ENCODE measurements at places on chromosomes 3 and 15.

DNA sequence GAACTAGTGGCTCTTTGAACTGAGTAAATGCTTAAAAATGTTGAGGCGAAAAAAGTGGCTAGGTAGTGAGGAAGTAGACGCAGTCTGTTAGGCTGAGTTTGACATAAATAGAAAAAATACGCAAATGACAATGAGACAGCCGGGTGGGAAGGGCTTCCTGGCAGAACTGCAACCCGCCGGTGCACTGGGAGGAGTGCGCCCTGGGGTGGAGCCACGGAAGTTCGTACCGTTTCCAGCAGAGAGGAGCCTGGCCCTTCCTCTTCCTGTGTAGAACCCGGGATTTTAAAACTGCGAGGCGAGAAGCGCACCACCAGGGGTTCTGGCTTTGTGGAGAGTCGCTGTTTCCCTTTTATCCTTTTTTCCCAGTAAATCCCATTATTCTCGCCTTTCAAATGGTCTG, 602.6 kb downstream of the PYDC2 start:
- no peak for DNase-seq

DNA sequence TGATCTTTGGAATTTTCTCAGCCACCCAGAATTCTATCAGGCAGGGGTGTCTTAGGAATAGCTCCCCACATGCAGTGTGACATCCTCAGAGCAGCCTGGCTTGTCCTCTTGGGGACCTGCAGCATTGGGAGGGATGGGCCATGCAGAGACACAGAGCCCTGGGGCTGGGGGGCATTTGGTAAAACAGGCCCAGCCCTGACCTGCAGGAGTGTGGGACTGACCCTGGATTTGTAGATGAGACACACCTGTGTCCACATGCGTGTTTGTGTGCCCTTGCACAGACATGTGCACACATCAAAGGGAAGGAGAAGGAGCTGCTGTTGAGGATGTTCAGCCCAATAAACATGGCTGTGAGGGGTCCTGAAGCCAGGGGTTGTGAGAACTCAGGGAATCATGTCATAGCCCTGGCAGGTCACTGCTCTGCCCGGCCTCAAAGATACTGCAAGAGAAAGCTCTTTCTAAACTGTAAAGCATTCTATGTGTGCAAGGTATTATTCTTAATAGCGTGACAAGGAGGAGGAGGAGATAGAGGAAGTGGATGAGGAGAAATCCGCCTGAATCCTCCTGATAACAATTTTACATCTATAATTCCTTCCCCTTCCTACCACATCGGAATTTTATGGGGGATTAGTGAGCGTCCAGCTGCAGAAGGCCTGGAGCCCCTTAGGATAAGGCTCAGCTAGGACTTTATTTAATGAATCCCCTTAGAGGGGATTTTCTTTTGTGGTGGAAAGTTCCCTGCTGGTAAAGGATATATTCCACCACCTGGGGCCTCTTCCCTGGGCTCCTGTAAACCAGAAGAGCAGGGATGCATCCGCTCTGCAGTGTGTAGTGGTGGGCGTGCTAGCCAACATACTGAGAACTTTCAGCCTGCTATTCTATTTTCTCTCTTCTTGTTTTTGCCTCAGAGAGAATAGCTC, 245.5 kb downstream of the EPHB1 start:
- DNase-seq = no peak

GRCh38 chr3:176961916-176962315, 235.4 kb downstream of the TBL1XR1 start:
- DNase-seq = no peak

GRCh38 chr15:93029836-93030429, 59.1 kb downstream of the RGMA start:
- DNase-seq = no peak

DNA sequence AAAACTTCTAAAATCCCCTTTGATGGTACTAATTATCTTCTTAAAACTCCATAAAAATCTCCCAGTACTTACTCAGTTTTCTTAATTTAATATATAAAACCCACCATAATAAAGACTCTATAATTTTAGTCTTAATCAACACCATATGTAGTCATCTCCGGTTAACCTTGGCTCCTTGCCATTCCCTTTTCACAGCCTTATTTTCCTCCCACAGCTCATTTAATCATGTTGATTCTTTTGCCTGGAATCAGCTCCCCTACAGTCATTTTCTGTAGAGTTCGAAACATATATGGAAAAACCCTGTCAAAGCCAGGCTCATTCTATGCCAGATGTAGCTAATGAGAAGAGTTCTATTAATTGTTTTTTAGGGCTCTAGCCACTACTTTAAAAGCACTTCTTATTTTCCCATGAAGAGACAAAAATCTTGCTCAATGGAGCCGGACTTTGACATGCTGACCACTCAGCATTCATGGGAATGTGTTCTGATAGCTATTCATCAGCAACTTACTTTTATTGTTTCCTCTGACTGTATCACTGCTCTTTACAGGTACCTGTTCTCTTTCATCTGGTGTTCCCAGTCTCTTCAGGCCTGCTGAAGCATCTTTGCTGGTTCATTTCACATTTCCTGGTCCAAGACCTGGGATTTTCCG, 573.4 kb downstream of the NAALADL2 start:
- no peak for DNase-seq

DNA sequence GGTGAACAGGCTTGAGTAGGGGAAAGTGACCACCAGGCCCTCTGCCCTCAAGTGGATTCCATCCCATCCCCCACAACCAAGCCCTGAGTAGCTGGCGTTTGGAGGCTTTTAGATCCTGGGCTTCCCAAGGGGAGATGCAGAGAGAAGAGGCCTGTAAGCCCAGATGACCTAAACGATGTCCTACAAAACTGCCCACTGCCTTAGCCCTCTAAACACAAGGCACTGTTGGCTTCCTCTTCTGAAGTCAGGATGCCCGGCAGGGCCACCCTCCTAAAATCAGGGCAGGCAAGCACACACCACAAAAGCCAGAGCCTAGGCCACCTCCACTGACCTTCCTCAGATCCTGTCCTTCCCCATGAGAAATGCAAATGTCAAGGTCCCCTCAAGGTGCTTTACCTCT, 68.6 kb downstream of the ADCY5 start:
- DNase-seq = no peak

- no peak for DNase-seq
Observed at GRCh38 chr15:62799919-62800318, 242.6 kb upstream of the TPM1 start.

- no peak for DNase-seq
Observed at GRCh38 chr15:39556461-39556860, 24.4 kb upstream of the THBS1 start.

GRCh38 chr15:70613271-70613670, 150.1 kb downstream of the UACA start:
- DNase-seq = no peak

GRCh38 chr15:98405013-98405412, 243.3 kb upstream of the IGF1R start:
- no peak for DNase-seq

GRCh38 chr15:91870876-91871537, 17.5 kb downstream of the SLCO3A1 start:
- no peak for DNase-seq

- no peak for DNase-seq
Observed at GRCh38 chr3:105722943-105723556, 145.8 kb downstream of the CBLB start.

DNA sequence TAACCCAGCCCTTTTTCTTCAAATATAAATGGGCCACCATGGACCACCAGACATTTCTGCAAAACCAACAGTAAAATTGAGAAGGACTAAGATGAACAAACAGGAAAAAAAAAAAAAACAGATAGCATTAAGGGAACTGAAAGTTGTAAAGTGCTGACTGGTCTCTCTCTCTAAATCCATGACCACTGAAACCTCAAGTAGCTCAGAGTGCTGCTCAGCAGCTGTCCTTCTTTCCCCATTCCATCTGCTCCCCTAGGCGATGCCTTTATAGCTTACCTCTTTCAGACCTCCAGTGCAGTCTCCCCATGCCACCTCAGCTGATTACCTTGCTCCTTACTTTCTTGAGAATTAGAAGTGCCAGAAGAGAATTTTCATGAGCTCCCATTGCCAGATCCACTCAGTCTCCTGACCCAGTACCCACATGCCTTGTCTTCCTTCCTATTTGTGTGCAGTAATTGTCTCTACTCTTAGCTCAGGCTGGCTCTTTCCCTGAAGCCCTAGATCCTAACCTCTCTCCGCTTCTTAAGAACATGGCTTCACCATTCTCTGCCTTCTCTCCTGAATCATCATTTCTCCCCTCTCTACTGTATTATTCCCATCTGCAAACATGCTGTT, 23.9 kb upstream of the XIRP1 start:
- DNase-seq = no peak

GRCh38 chr15:96052572-96053030, 277.9 kb upstream of the NR2F2 start:
- DNase-seq = no peak

DNA sequence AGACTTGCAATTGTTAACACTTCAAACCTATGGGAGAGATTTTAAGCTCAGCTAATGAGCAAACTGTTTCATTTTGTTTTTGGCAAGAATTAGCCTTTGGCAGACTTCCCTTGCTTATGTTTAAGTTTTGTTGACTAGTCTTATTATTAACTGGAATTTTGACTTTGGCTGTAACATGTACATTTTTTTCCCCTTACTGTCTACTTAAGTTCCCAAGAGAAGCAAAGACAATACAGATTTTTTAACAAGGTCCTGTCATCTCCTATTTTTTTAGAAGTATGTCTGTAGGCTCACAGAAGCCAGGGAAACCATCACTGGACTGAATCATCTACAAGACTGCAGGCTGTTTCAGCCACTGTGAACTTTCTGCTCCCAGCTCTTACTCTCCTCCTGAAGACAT, 74.3 kb downstream of the DGKG start:
- no peak for DNase-seq

DNA sequence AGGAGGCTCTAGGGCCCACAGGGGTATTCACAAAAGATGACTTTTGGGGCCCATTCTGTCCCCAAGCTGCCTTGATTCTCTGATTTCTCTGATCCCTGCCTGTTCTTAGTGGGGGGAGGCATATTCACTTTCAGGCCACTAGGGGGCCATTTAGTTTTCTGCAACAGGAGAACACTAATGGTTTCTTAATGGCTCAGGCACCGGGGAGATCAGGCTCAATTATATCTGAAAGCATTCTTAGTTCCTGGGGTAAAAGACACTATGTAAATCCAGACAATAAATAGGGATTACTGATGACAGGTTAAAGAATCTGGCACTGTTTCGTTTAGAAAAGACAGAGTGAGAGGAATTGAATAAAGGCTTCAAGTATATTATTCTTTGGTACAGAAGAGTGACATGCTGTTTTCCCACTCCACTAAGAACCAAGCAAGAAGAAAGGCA, 2.5 kb upstream of the INAFM2 start:
- DNase-seq = no peak

GRCh38 chr15:75479670-75480069, 28.2 kb upstream of the SIN3A start:
- no peak for DNase-seq

GRCh38 chr3:139506766-139507165, 30.4 kb upstream of the RBP2 start:
- DNase-seq = no peak

DNA sequence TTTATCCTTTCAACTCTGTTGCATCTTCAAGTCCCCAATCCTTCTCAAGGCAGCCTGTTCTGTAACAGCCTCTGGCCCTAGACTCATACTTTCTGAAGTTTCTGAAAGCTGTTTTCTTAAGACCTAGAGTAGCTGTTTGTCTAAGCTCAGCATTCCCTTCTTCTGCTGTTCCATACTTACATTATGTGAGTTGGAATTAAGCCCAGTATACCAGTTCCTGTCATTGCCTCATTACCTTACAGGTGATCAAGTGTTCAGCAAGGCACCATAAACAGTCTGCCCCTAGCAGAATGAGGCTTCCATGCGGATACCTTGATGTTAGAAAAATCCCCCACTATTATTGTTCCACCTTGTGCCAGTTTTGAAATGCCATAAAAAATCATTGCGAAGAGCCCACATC, 180.6 kb downstream of the PLCL2 start:
- no peak for DNase-seq

- no peak for DNase-seq
Observed at GRCh38 chr3:13528217-13528867, 20.6 kb upstream of the FBLN2 start.

DNA sequence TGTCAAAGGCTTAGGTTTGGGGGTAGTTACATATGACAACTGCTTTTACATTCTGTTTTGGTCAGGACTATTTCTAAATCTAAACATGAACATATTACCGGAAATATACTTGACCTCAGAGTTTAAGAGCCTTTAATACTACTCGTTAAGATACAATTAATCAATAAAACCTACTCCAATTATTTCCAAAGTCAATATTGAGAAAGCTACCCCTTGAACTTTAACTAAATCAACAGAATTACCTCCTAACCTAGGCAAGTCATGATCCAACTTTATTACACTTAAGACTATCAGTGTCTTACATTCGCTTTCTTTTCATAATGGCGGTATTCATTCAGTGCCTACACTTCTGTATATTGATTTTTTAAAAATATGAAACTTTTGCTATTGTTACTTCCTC, 107.7 kb downstream of the RAP2B start:
- DNase-seq = no peak

DNA sequence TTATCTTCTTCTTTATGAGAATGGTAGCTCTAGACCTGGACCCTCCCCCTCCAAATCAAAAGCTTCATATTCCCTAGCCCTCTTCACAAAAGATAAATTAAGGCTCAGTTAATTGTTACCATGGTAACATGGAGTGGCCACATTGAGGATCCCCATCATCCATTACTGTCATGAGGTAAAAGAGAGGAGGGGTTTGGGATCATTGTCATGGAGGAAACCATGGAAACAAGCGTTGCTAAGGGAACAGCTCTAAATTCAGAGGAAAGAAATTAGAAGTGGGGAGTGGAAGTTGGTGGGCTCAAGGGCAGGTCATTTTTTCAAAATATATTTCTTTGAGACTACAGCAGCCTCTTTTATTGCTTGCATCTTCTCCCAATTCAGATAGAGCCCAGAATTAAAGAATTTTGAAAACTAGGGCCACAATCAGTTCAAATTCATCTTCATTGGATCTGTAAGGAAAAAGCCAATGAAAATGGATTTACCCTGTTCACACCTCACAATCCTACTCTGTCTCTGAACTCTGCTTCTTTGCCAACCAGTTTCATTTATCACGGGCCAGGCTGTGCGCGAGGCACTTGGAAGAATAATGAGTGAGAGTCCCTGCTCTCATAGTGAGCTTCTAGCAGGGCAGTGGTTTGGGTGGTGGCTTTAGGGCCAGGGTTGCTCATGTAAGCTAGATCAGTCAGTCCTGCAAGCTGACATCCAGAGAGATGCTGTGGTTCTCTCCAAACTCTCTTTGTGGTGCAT, 11.6 kb upstream of the AEN start:
- DNase-seq = no peak
